Right cardiac atrium (tissue), 5 donors: ENCODE measurements at places on chromosomes 6 and 20. TPM values are rescaled to one million over a fixed set of nuclear protein-coding genes. Genes with fewer than 3 reads are reported as not detected.

Gene LGSN
- total RNA-seq, result not detected

GRCh38 chr20:9163251-9163650 is 94.4 kb downstream of the PLCB4 start:
- DNase-seq, result no peak

GRCh38 chr20:23774081-23774480 is 23.3 kb upstream of the CST1 start:
- no peak for DNase-seq

DNA sequence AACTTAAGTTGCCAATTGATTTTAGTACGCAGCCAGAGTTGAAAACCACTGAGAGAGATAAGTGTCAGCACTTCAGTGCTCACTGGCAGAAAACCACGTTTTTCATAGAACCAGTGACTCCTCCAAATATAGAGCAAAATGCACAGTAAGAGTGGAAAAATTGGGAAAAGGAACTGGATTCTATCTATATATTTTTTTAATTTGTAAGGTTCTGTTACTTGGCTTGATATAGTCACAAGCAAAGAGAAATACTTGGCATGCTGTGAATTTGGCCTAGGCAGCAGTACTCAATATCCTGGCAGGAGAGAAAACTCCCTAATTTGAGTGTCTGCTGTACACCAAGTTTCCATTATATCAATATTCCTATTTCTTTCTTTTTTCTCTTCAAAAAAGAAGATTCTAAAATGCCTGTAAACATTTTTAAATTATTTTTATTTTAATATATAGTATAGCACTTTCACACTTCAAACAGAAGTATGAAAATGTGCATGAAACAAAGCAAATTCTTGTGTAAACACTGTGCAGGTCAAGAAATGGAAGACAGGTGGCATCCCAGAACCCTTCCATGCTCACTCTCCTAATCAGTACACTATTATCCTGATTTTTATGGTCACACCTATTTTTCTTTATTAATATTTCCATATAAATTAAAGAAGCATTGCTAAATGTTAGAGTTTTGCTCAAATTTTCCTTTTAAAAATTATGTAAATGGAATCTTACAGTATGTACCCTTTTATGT is 561.8 kb upstream of the RNF217 start:
- no peak for DNase-seq

DNA sequence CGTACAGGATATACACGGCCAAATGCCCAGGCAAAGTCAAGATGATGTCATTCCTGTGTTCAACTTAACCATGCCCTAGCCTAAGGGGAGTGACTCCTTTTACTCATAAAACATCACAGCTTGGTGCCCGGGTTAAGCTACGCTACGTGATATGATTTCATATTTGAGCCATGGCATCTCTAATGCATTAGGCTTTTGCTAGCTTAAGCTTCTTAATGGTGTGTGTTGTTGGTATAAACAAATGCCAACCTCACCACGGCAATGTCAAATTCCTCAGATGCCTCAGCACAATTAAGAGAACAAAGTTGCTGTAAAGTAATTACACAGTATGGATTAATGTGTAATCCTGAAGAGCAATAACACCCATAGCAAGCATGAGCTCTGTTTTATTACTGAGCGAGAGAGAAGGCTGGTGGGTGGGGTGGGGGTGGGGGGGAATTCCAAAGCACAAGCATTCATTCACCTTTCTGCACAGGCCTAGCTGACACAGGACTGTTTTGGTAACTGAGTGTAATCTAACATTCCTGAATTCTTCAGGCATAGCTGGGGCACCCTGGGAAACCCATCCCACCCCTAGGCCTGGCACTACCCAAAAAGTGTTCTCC is 44.7 kb upstream of the CNKSR3 start:
- DNase-seq, result no peak

GRCh38 chr6:79605061-79605460 is 26.1 kb upstream of the SH3BGRL2 start:
- no peak for DNase-seq
